Upper lobe of left lung (tissue), 6 donors: ENCODE measurements at places on chromosomes 7 and 10. TPM values are rescaled to one million over a fixed set of nuclear protein-coding genes. Genes with fewer than 3 reads are reported as not detected.
A peak's percentile ranks its signal among the peaks of the same experiment; 100 is the strongest.

The PTPRZ1 gene
- 0.57 TPM for total RNA-seq

The OPALIN gene
- total RNA-seq = not detected

The GIMAP2 gene
- total RNA-seq = 23.0 TPM

The PRKAR2B gene
- total RNA-seq = 9.4 TPM

The EZH2 gene
- total RNA-seq = 2.2 TPM

The SLC26A5 gene
- 0.88 TPM for total RNA-seq

The PRF1 gene
- 12.6 TPM for total RNA-seq

The CFAP69 gene
- 4.8 TPM for total RNA-seq

The VWDE gene
- 1.0 TPM for total RNA-seq

DNA sequence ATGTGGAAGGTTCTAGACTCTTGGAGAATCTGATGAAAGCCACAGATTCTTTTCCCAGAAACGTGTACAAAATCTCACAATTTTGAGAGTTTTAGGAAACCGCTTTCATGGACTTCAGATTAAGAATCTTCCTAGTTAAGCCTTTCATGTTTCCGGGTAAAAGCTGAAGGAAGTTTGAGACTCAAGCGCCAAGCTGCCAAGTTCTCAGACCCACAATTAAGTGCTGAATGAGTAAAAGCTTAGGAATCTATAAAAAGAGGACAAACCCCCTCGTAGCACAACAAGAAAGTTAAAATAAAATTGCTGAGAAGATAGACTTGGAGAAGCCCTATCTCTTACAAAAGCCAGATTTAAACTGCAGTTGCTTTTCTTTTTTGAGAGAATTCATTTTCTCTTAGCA, 99.6 kb downstream of the ST8SIA6 start:
- DNase-seq = no peak

DNA sequence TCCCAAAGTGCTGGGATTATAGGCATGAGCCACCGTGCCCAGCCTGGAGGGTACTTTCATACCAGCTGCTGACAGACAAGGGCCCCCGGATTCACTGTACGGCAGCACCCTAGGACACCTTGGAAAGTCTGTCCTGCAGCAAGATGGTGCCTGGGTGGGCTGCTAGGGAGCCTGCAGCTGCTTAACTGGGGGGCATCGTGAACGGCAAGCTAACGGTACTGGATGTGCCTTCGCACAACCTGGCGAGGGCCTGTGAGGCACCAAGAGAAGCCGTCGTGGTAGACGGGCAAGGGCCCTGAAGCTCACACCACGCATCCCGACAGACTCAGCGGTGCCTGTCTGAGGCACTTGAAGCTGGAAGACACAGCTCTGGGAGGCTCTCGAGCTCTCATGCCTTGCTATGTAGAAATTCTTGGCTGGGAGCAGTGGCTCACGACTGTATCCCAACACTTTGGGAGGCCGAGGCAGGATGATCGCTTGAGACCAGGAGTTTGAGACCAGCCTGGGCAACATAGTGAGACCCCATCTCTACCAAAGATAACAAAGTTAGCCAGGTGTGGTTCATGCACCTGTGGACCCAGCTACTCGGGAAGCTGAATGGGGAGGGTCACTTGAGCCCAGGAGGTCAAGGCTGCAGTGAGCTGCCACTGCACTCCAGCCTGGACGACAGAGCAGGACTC, 9.4 kb downstream of the BRAT1 start:
- DNase-seq = no peak

- no peak for DNase-seq
These were observed 51.7 kb upstream of the NCF1 start for GRCh38 chr7:74722153-74722552.

- DNase-seq = no peak
These were observed 21.5 kb upstream of the GGCT start for GRCh38 chr7:30526163-30526562.

DNA sequence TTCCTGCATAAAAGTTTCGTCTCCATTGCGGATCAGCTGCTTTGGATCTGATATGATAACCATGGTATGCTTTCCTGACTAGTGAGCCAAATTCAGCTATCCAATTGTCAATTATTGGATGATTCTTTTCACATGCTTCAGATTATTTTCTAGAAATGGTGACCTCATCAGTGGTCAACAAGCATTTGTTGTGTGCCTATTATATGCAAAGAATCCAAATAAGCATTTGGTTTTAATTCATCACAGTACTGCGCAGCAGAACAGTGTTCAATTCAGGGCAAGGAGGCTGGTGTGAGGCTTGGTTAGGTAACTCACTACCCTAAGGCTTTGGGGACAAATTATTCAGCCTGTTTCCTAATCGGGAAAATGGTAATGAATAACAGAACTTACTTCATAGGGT, 200.5 kb downstream of the SKAP2 start:
- no peak for DNase-seq

DNA sequence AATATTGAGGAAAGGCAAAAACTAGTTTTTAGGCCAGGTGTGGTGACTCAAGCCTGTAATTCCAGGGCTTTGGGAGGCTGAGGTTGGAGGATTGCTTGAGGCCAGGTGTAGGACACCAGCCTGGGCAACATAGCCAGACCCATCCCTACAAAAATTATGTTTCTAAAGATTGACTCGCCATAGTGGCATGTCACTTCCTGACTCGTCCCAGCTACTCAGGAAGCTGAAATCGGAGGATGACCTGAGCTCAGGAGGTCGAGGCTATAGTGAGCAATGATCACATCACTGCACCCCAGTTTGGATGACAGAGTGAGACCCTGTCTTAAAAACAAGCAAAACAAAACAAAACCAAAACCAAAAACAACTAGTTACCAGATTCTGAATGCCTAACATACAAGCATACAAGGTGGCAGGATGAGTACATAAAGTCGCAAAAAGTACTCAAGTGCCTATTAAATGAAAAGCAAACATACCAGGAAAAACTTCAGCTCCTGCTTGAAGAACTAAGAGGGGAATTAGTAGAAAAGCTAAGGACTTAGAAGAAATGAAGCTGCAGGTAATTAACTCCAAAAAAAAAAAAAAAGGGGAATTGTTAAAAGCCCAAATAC, 14.1 kb downstream of the ZNF398 start:
- no peak for DNase-seq

GRCh38 chr7:81692146-81692905, 77.5 kb downstream of the HGF start:
- no peak for DNase-seq

DNA sequence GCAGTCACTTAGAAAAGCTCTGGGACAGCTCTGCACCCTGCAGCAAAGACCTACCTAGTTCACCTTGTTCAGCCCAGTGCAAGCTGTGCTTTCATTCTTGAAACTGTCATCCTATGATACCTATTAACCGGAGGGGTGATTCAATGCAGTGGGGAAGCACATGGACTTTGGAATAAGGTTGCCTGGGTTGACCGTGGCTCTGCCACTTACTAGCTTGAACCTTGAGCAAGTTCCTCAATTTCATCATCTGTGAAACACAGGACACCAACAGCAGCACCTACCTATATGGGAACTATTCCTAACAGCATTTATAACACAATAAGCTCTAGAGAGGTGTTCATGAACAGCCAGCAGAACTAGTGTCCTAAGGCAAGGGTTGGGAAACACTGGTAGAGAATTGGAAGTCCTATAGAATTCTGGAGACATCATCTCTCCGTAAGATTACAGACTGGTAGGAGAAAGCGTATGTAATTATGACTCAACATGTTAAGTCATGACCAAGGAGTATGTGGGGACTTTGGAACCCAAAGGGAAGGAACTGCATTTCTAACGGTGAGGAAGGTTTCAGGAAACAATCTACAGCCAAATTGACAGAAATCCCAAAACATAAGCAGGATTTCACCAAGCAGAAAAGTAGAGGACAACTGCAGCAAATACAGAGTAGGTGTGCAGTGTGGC, 270.0 kb downstream of the USP6NL start:
- DNase-seq = no peak

DNA sequence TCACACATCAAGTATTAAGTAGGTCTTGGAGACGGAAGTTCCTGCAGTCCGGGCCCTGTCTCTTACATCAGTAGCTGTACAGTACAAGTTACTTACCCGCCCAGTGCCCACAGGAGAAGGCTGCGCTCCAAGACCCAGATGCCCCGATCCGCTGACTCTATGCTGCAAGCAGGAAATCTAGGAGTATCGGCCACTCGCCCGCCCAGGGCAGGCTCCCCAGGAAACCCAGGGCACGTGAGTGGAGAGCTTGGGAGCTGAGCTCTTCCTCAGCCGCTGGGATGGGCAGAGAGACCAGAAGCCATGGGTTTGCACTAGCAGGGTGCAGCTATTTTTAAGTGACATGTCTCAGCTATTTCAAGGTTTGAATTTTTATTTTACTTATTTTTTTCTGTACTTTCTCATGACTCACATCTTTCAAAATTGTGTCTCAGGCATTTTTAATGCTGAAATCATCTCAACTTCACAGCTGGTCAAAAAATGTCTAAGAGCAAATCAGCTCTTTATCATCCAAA, 1.9 kb upstream of the GPER1 start:
- DNase-seq = peak; percentile 46

DNA sequence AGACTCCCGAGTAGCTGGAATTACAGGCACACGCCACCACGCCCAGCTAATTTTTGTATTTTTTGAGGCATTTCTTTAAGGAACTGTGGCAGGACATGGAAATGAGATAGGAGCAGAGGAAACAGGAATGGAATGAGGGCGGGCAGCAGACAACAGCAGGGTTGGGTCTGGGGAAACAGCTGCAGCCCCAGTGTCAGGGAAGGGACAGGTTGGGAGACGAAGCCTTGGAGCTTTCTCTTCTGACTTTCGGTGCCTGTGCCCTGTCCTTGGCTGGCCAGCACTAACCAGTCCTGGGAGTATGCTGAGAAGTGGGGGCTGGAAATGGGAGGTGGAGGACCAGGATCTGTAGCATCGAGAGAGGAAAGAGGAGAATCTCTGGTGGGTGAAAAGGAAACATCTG, 47.4 kb downstream of the ATOH7 start:
- no peak for DNase-seq

- DNase-seq = no peak
These were observed 146.0 kb downstream of the FANK1 start for GRCh38 chr10:126042354-126042753.

DNA sequence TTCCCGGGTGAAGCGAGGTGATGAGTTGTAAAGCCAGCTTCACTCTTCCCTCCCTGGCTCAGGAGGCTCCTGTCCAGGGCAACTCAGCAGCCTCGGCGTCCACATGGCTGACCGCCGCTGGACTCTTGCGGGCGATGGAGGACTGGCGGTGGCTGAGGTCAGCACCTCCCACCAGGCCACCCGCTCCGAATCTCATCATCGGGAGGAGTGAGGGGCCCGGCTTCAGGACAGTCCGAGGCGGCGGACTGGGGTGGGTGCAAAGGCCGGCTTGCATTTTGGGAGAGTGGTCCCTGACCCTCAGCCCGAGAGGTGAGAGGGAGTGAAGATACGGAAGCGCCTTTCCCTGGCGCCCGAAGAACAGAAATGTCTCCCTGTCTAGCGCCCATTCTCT, 759 bp downstream of the DNAJB12 start:
- DNase-seq = no peak

GRCh38 chr10:69239136-69239535, 19.0 kb downstream of the HKDC1 start:
- DNase-seq = no peak

DNA sequence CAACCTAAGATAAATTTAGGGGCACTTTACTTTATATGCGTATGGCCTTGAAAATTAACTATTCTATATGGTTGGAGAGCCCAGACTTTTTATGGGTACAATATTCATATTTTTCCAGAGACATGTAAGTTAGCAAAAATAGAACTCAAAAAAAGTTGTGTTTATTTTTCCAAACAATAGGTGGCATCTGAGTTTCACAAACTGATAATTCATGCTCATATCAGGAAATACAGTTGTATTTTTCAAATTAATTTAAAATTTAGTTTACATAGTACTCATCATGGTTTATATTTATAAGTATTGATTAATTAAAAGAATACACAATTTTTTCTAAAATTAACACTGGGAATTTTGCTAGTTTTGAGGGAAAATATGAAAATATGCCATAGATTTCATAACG, 34.6 kb downstream of the ANKRD7 start:
- no peak for DNase-seq

GRCh38 chr7:144009361-144009760, 9.2 kb downstream of the OR6B1 start:
- no peak for DNase-seq

GRCh38 chr7:19772841-19773760, at the start of gene TMEM196:
Gene TMEM196 (minus strand): TSS chr7:19773617. CDS start chr7:19772696, 921 bp downstream.
- no peak for DNase-seq

DNA sequence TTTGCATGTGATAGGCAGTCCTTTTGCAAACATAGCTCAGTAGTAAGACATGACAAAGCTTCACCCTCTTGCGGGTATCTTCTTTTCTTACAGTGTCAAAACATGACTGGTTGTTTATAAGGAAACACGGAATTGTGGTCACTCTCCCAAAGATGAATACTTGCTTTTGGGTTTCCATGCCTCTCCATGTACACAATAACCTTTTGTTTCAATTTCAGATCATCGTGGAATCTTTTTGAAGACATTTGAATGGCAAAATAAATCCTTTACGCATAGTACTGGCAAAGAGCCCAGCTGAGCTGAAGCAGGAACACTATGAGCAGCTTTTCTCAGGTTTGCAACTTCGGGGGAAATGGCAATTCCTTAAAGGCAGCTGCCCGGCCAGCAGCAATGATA, 156.8 kb upstream of the FRMD4A start:
- DNase-seq = no peak

DNA sequence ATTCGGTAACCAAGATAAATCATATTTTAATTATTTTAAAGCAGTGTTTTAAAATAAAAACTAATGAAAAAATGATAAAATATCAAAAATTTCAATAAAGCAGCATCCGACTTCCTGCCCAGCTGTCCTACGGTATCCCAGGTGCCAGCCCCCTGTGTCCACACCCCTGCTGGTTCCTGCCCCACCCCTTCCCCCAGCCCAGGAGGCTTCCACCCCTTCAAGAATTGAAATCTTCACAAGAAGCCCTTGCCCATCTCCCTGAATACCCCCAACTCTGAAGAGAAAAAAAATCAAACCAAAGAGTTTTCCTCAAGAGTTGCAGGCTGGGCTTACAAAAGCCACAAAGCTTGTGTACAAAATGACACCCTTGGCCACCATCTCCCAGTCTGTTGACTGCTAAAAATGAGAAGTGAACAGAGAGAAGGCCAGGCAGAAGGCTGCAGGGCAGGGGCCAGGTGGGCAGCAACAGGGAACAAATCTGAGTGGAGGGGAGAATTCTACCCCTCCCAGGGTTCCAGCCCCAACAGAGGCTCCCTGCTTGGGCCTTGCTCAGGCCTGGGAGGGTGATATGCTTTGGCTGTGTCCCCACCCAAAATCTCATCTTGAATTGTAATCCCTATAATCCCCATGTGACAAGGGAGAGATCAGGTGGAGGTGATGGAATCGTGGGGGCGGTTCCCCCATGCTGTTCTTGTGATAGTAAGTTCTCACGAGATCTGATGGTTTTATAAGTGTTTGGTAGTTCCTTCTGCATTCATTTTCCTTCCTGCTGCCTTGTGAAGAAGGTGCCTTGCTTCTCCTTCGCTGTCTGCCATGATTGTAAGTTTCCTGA, 14.5 kb downstream of the GPRIN2 start:
- DNase-seq = no peak

GRCh38 chr7:122136639-122137245, 7.3 kb downstream of the AASS start:
- no peak for DNase-seq
